ENCODE measurements at places on chromosomes 2 and 18. TPM values are rescaled to one million over a fixed set of nuclear protein-coding genes. Genes with fewer than 3 reads are reported as not detected.
A peak's percentile ranks its signal among the peaks of the same experiment; 100 is the strongest.

BUB1 gene
- polyA plus RNA-seq: 10.9 TPM

CABYR gene
- polyA plus RNA-seq: 15.0 TPM

PRLH gene
- polyA plus RNA-seq: not detected

FMNL2 gene
- polyA plus RNA-seq: 16.1 TPM

UGT1A4 gene
- not detected for polyA plus RNA-seq

ACMSD gene
- not detected for polyA plus RNA-seq

PID1 gene
- 0.16 TPM for polyA plus RNA-seq

TFCP2L1 gene
- not detected for polyA plus RNA-seq

MC4R gene
- 0.62 TPM for polyA plus RNA-seq

NOL4 gene
- polyA plus RNA-seq: 0.49 TPM

STK25 gene
- polyA plus RNA-seq: 236 TPM

- H3K4me3 ChIP-seq: no peak overlapping the region
- no peaks in the 10 kb centered on the region for H3K27me3 ChIP-seq
- H3K4me1 ChIP-seq: no peaks in the 10 kb centered on the region
- no peak overlapping the region for H3K27ac ChIP-seq
- DNase-seq: no peak
These were observed 879.0 kb downstream of the CBLN2 start for GRCh38 chr18:71665131-71665530.

GRCh38 chr2:203451689-203452088, 83.4 kb downstream of the RAPH1 start:
- H3K4me3 ChIP-seq: no peak overlapping the region
- peak overlapping the region; percentile 48 for H3K27ac ChIP-seq
- H3K27me3 ChIP-seq: no peaks in the 10 kb centered on the region
- no peak for DNase-seq
- 0 out of 2 replicates have a peak, but pooled peaks cover 7% of the 10 kb centered on the region for H3K4me1 ChIP-seq

GRCh38 chr2:47026748-47027534, 111.3 kb upstream of the MCFD2 start:
- no peak for DNase-seq
- H3K4me3 ChIP-seq: no peak overlapping the region
- peaks cover 16% of the 10 kb centered on the region for H3K4me1 ChIP-seq
- H3K27me3 ChIP-seq: no peaks in the 10 kb centered on the region
- no peak overlapping the region for H3K27ac ChIP-seq
- H3K36me3 ChIP-seq: peaks cover 8% of the 10 kb centered on the region

- H3K4me1 ChIP-seq: peaks cover 5% of the 10 kb centered on the region
- no peak overlapping the region for H3K27ac ChIP-seq
- DNase-seq: no peak
- H3K4me3 ChIP-seq: no peak overlapping the region
- no peaks in the 10 kb centered on the region for H3K36me3 ChIP-seq
- H3K27me3 ChIP-seq: no peaks in the 10 kb centered on the region
These were observed 2.9 kb downstream of the GPR45 start for GRCh38 chr2:105244451-105244850.

DNA sequence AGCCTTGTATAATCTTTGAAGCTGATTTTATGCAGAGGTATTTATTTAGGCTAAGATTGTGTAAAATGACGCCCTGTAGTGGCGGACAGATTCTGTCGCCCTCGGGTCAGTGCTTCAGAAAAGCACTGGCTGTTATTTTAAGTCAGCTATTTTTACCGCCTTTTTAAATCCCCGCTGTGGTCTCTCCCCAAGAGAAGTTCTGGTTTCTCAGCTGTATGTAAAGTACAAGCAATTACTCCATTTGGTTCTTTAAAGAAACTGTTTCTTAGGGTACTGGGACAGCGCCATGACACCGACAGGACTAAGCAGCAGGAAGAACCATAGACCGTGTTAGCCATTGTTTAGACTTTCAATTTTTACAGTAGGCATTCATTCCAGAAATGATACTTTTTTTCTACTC, 65.0 kb downstream of the UGGT1 start:
- H3K4me1 ChIP-seq: peaks cover 25% of the 10 kb centered on the region
- no peaks in the 10 kb centered on the region for H3K27me3 ChIP-seq
- H3K36me3 ChIP-seq: peaks cover 71% of the 10 kb centered on the region
- DNase-seq: no peak

GRCh38 chr18:10127729-10128128, 213.9 kb downstream of the VAPA start:
- H3K36me3 ChIP-seq: no peaks in the 10 kb centered on the region
- H3K27ac ChIP-seq: no peak overlapping the region
- no peak overlapping the region for H3K4me3 ChIP-seq
- peaks cover 26% of the 10 kb centered on the region for H3K4me1 ChIP-seq

DNA sequence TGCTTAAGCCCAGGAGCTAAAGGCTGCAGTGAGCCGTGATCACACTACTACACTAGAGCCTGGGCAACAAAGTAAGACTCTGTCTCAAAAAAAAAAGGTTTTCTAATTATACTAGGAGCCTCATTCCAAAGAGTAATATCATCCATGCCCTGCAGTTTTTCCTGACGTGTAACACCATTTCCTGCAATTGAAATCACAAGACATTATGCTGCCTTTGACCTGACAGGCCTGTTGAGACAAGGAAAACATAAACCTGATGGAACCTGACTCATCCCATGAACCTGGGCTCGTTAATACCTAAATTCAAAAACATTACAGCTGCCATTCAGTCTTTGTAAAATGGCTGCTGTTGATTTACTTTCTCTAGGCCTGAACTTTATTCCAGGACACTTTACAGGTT, 58.7 kb upstream of the PEX13 start:
- no peak overlapping the region for H3K4me3 ChIP-seq
- no peak overlapping the region for H3K27ac ChIP-seq
- H3K36me3 ChIP-seq: no peaks in the 10 kb centered on the region
- no peaks in the 10 kb centered on the region for H3K4me1 ChIP-seq

DNA sequence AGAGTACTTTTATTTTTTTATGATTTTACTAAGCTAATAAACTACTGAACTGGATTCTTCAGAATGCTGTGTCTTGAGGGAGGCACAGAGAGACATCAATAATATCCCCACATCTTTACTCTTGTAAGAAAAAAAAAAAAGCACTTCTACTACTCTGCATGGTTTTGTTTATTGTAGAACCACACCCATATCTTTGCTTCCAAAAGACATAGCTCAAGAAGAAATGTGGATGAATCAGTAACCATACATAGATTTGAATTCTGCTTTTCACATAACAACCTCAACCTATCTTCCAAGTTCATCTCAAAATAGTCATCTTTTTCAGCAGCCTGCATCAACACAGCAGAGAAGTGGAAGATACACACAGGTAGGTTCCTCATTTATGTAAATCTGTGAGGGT, 12.2 kb upstream of the COL5A2 start:
- DNase-seq: no peak
- H3K27me3 ChIP-seq: no peaks in the 10 kb centered on the region
- no peak overlapping the region for H3K27ac ChIP-seq
- peaks cover 11% of the 10 kb centered on the region for H3K36me3 ChIP-seq
- no peaks in the 10 kb centered on the region for H3K4me1 ChIP-seq
- H3K4me3 ChIP-seq: no peak overlapping the region

DNA sequence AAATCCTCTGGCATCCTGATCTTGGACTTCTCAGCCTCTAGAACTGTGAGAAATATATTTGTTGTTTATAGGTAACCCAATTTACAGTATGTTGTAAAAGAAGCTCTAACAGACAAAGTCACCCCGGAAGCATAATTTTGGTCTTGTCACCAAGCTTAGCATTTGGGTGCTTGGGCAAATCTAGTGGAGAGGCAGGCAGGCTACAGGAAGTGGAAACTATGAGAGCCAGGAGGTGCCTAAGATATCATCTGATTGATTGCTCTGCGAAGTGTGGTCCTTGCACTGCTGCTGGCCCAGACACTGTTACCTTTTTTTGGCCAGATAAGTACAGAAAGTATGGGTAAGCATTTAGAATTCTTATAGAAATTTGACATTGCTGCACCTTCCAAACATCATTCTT, 102.9 kb downstream of the CDC42EP3 start:
- H3K4me3 ChIP-seq: no peak overlapping the region
- peak overlapping the region; percentile 99 for H3K27ac ChIP-seq
- H3K27me3 ChIP-seq: no peaks in the 10 kb centered on the region
- DNase-seq: no peak
- H3K36me3 ChIP-seq: no peaks in the 10 kb centered on the region
- H3K4me1 ChIP-seq: peaks cover 51% of the 10 kb centered on the region

- no peaks in the 10 kb centered on the region for H3K27me3 ChIP-seq
- no peaks in the 10 kb centered on the region for H3K4me1 ChIP-seq
- no peak overlapping the region for H3K27ac ChIP-seq
- H3K36me3 ChIP-seq: peaks cover 4% of the 10 kb centered on the region
These were observed 28.5 kb downstream of the UXS1 start for GRCh38 chr2:106165561-106165960.

DNA sequence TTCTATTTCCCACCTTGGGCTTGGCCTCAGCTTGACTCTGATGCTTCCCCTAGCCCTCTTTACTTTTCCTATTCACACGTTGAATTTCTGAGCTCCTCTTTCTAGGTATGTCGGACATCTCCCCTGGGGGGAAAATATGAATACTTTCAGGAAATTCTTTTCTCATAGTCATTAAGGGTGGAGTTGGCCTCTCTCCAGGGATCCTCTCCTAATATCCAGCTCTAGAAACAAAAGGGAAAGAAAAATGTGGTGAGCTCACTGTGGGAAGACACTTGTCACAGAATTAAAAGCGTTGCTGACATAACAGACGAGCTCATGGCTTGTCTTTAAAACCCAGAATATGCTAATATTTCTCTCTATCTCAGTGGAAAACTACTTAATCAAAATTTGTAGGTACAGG, 132.7 kb upstream of the MEX3C start:
- no peaks in the 10 kb centered on the region for H3K36me3 ChIP-seq
- DNase-seq: no peak
- no peak overlapping the region for H3K27ac ChIP-seq
- peaks cover 12% of the 10 kb centered on the region for H3K4me1 ChIP-seq
- no peak overlapping the region for H3K4me3 ChIP-seq
- no peaks in the 10 kb centered on the region for H3K27me3 ChIP-seq

DNA sequence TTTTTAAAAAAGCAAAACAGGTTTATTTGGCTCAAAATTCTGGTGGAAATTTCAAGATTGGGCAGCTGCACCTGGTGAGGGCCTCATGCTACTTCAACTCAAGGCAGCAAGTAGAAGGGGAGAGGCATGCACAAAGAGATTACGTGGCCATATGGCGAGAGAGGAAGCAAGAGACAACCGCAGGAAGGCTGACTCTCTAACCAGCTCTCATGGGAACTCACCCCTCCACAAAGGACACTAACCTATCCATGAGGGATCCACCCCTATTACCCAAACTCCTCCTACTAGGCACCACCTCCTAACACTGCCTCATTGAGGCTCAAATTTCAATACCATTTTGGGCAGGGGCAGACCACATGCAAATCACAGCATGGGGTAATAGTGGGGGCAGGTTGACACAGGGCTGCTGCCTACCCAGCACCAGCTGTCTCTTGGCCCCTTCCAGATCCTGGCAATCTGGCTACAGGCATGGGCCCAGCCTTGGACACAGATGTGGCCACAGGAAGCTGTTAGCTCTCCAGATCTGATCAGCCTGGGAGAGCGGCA, 2.0 kb upstream of the CAPN10 start:
- H3K4me1 ChIP-seq: peaks cover 35% of the 10 kb centered on the region
- DNase-seq: no peak
- H3K36me3 ChIP-seq: peaks cover 12% of the 10 kb centered on the region
- no peak overlapping the region for H3K27ac ChIP-seq

GRCh38 chr2:128357506-128358370, 39.1 kb upstream of the HS6ST1 start:
- no peaks in the 10 kb centered on the region for H3K27me3 ChIP-seq
- no peaks in the 10 kb centered on the region for H3K36me3 ChIP-seq

DNA sequence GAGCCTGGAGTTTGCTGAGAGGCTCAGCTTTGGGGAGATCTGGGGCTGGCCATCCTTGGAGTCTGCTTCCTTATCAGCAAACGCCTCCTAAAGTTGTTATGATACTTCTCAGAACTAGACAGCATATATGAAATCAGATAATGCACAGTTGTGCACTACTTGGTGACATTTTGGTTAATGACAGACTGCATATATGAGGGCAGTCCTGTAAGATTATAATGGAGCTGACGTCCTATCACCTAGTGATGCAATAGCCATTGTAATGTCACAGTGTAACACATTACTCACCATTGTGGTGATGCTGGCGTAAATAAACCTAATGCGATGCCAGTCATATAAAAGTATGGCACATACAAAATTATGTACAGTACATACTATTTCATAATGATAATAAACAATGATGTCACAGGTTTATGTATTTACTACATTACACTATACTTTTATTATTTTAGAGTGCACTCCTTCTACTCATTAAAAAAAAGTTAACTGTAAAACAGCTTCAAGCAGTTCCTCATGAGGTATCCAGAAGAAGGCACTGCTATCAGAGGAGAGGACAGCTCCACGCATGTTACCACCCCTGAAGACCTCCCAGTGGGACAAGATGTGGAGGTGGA, 298.1 kb upstream of the REV1 start:
- no peaks in the 10 kb centered on the region for H3K27me3 ChIP-seq
- H3K36me3 ChIP-seq: no peaks in the 10 kb centered on the region
- no peaks in the 10 kb centered on the region for H3K4me1 ChIP-seq

GRCh38 chr18:26978812-26979341, 113.4 kb upstream of the AQP4 start:
- H3K27me3 ChIP-seq: no peaks in the 10 kb centered on the region
- no peaks in the 10 kb centered on the region for H3K4me1 ChIP-seq
- H3K4me3 ChIP-seq: no peak overlapping the region
- DNase-seq: no peak
- H3K27ac ChIP-seq: no peak overlapping the region

DNA sequence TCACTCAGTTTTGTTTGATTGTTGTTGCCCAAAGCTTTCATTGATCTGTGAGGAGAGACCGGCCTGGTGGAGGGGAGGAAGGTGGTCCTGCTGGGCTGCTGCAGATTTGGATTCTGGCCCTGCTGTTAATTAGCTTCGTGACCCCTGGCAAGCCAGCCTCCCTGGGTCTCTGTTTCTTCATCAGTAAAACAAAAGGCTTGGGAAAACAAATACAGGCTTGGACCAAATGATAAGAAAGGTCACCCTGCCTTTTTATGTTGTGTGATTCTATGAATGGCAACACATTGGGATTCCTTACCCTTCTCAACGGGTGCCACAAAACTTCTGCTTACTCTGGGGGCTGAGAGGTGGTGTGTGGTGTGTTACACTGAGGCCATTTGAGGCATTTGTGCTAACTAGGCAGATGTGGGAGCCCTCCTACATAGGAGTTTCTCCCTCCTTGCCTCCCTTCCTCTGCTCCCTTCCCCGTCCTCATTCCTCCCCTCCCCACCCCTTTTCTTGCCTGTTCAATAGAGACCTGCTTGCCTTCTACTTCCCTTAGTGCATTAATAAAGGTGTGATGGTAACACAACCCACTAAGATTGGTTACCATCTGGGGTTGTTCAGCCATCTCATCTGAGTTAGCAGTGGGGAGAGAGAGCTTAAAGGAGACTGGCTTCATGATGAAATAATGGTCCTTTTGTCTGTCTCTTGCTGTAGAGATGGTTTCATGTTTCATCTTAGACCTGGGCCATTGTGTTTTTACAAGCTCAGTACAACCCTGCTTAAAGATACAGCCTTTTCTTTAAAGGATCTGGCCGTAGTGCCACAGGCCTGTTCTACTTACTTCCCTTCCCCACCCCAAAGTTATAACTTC, 96.2 kb downstream of the TANC1 start:
- H3K4me1 ChIP-seq: peaks cover 32% of the 10 kb centered on the region
- peak; percentile 22 for DNase-seq
- peaks cover 16% of the 10 kb centered on the region for H3K36me3 ChIP-seq
- no peak overlapping the region for H3K4me3 ChIP-seq
- no peaks in the 10 kb centered on the region for H3K27me3 ChIP-seq
